ENCODE measurements at places on chromosomes 12 and 14.

- DNase-seq = no peak
Measured at GRCh38 chr14:51595881-51596455, 55.7 kb upstream of the FRMD6 start.

GRCh38 chr12:116133636-116134214, 143.8 kb downstream of the MED13L start:
- no peak for DNase-seq

GRCh38 chr12:67759829-67760228, 111.3 kb downstream of the DYRK2 start:
- no peak for DNase-seq

- no peak for DNase-seq
Measured at GRCh38 chr12:28966046-28966780, 182.9 kb upstream of the FAR2 start.

DNA sequence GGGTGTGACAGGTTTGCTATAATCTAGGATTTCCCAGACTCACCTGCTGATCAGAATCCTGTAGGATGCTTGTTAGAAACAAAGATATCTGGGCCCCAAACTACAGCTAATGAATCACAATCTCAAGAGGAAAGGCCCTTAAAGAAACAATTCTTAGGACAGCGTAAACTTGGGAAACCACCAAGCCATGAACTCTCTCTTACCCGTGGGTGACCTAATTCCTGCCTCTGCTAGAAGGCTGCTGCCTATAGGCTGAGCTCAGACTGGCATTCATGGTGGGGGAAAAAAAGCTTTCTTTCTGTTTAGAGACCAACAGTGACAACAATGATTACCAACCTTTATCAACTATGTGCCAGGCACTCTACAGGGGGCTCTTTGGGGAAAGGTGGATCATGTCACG, 213.9 kb upstream of the FKBP4 start:
- DNase-seq = no peak

GRCh38 chr14:89955022-89955744, 544 bp upstream of the TDP1 start:
- DNase-seq = no peak

GRCh38 chr14:104972301-104973134, 5.7 kb downstream of the AHNAK2 start:
- no peak for DNase-seq

GRCh38 chr12:17159506-17160300, 553.7 kb upstream of the LMO3 start:
- no peak for DNase-seq

DNA sequence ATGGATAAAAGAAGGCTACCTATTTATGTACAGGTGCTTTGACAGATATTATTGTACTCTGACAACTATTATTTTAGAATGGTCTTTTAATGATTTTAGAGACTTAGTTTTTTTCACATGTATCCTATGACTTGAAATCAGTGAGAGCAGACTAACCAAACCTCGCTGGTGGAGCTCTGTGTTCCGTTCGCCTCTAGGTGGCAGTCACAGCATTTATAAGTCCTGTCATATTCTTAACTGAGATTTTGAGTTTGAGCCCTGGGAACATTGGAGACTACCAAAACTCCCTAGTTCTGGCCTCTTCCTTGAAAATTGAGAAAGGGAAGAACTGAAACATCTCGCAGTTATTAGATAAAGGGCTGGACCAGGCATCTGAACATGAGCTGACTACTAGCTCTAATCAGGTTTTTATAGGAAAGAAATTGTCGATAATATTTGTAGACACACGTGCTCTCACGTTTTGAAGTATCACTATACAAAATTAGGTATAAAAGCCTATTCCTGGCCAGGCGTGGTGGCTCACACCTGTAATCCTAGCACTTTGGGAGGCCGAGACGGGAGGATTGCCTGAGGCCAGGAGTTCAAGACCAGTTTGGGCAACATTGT, 48.3 kb downstream of the TTLL5 start:
- DNase-seq = no peak

DNA sequence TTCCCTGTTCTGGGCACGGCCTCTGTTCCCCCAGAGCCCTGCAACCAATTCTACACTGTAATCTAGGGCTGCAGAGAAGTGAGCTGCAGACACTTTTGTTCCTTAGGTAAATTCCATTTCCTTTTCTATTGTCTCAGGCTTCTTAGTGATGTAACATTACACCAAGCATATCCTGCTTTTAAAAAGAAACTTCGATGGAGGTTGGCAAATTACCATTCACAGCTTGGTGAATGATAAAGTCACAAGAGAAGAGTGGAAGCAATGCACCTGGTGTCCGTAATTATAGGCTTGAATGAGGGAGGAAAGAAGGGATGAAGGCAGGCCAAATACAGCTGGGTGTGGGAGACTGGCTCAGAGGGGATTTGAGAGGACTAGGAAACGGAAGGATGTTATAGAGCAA, 68.6 kb downstream of the PPM1A start:
- DNase-seq = no peak

GRCh38 chr12:9751204-9752144, 9.2 kb downstream of the CD69 start:
- no peak for DNase-seq

GRCh38 chr12:4412465-4412864, 33.0 kb upstream of the FGF23 start:
- no peak for DNase-seq

DNA sequence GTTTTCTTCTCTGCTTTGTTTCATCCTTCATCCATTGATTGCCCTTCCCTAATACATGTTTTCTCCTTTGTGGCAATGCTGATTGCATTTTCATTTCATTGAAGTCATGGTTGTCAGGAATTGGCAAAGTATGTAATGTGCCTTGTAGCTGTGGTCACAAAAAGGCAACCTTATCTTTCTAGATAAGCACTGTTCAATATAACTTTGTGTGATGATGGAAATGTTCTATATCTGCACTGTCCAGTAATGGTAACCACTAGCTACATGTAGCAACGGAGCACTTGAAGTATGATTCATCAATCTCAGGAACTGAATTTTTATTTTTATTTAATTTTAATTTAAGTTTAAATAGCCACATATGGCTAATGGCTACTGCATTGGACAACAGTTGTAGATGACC, 79.8 kb downstream of the PCNX1 start:
- no peak for DNase-seq

DNA sequence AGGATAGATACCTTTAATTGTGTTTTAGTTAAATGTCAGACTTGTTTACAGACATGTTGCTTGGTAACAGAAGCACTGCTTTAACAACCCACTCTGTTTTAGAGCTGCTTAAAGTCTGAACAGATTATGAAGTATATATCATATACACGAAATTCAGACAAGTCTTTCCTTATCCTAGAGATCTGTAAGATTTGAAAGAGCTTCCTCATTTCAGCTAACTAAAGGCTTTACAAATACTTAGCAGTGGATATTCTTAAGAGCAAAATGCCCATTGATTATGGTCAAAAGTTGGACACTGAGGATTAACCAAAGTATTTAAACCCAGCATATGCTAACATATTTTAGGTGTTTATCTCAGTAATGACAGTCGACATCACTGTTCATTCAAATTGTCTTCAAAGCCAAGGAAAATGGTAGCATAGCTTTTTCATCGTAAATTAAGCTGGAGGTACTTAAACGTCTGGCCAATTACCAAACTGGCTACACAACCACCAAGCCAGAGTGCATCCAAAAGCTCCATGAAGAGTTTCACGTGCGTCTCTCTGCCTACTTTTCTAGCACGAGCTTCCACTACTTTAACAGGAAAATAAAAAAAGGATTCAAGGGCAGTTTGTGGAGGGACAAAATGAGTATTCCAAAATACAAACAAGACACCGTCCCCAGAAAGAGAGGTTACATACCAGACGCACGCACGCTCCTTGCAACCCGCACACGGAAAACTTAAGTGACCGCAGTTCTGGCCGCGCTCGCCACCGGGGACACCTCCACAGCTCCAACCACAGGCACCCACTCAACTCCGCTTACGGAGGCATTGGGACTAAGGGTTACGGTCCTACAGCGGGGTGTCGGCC, 565 bp downstream of the CEP83 start:
- DNase-seq = no peak

DNA sequence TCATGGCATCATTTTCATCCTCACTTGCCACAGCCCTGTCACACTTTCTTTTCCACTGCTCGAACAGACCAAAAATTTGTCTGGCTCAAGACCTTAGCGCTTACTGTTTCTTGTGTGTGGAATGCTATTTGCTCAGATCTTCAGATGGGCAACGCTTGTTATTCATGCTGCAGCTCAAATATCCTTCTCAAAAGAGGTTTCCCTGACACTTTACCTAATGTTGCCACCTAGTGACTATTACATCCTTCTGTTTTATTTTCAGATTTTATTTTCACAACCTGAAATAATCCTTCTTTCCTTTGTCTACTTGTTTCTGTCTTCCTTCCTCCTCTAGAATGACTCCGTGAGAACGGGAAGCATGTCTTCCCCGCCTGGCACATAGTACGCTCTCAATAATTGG, 5.6 kb downstream of the FBXO33 start:
- no peak for DNase-seq

DNA sequence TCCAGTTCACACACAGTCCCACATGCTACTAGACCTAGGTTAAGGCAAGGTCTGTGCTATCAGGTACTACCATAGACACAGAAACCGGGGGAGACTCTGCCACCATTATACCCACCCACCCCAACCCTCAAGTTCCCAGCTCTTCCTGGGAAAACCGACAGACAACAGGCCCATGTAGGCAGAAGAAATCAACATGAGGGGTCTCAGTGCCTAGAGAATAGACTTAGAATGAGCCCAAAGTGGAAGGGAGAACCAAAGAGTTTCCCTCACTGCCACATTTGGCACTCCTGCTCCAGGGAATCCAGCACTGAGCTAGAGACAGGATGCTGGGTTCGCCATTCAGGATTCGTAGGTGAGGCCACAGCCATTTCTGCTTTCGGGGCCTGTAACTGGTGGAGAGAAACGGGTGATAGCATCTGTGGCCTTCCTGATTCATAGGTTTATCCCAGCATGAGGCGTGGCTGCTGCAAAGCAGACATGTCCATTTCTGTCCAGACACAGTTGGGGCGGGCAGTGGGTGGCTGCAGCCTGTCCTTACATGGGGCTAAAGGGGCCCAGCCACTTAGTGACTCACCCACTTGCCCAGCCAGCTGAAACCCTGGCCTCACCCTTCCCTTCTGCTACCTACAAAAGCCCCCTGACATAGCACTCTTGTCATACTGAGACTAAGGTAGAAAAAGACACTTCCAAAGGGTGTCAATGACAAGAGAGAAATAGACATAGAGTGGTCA, 69.4 kb downstream of the IRF2BPL start:
- DNase-seq = no peak

DNA sequence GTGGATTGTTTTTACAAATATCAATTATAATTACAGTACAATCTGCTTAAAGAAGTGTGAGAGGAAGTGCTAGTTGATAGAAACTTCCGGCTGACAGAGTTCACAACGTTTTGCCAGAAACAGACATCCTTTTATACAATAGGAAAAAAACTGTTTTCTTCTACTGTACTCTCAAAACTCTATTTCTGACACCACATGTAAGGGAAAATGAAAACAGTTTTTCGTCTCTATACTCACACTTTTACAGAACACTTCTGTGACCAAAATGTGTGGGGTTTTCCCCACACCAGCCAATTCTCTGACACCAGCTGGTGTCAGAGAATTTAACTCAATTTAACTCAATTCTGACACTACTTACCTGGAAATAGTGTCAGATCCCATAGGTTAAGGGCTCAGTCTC, 24.2 kb upstream of the HIF1A start:
- DNase-seq = peak; percentile 15

- no peak for DNase-seq
Measured at GRCh38 chr12:46110223-46110611, 119.8 kb upstream of the SCAF11 start.

- DNase-seq = no peak
Measured at GRCh38 chr12:49334681-49335080, 2.3 kb downstream of the C1QL4 start.

DNA sequence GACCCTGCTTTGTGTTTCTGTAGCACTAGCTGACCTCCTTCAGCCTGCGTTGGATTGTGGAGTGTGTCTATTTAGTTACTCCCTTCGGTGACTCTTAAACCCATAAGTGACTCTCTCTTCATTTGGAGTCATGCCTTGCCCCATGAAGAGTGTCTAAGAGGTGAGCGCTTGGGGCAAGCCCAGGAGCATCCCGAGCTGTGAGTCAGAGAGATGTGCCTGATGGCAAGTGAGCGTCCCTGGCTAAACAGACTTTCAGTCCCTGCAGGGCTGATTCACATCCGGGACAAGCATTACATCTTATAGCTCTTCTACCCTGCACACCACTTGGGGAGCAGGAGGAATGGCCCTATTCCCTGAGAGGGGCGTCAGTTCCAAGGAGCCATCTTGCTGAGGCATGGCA, 24.3 kb upstream of the ATF1 start:
- no peak for DNase-seq

GRCh38 chr12:31225656-31226535, 100.1 kb downstream of the SINHCAF start:
- no peak for DNase-seq

- DNase-seq = no peak
Measured at GRCh38 chr14:30994681-30995620, 30.5 kb upstream of the AP4S1 start.

DNA sequence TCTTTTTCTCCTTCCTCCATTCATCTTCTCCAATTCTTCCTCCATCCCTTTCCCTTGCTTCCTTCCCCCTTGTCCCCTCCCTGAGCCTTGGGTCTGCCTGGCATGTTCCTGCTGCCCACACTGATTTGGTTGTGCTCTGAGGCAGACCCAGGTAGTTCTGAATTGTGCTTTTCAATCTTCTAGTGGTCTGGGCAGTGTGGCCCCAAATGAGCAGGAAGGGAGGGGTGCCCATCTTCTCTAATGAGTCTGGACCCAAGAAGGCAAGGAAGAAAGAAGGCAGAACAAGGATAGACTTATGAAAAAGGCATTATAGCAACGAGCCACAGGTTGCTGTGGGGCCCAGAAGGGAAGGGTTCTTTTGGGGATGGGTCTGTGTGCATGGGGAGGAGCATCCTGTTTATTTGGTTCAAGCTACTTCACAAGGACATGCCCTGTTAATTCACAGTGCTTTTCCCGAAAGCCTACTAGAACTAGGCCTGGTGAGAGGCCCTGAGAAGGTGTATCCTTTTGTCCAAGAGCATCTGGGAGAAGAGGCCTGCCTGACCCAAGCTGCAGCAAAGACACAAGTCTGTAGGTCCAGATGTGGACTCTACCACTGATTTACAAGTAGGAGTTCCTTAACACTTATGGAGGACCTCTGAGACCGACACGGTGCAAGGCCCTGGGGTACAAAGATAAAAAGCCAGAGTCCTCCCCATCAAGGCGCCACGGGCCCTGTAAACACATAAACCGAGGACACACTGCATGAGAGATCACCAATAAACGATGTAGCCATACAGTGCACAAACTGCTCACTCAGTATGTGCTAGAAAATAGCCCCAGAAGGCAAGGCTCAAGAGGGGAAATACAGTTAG, 1.1 kb upstream of the SUSD6 start:
- no peak for DNase-seq

- no peak for DNase-seq
Measured at GRCh38 chr12:75837700-75838099, 193.9 kb downstream of the PHLDA1 start.

GRCh38 chr12:75781532-75782046, 250.0 kb downstream of the PHLDA1 start:
- DNase-seq = no peak

Data from GM12892 (cell line).